ENCODE measurements at places on chromosomes 13 and 19. TPM values are rescaled to one million over a fixed set of nuclear protein-coding genes. Genes with fewer than 3 reads are reported as not detected.

The CEACAM16 gene
- 1.0 TPM for polyA plus RNA-seq

The ALG11 gene
- polyA plus RNA-seq: 17.5 TPM

- peak; percentile 69 for DNase-seq
Measured at GRCh38 chr13:50222569-50223332, 207.5 kb downstream of the KCNRG start.

DNA sequence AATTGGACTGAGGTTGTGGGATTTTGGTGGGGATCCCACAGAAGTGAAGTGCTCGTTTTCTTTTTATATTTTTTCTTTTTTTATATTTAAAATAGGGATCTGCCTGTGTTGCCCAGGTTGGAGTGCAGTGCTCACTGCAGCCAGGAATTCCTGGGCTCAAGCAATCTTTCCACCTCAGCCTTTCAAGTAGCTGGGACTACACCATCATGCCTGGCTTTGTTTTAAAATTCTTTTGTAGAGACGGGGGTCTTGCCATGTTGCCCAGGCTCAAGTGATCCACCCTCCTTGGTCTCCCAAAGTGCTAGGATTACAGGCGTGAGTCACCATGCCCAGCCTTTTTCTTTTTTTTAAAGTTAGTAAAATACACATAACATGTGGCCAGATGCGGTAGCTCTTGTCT is 20.6 kb downstream of the CRTC1 start:
- DNase-seq: no peak

The GRK1 gene
- 0.34 TPM for polyA plus RNA-seq

The PSG1 gene
- polyA plus RNA-seq: not detected

DNA sequence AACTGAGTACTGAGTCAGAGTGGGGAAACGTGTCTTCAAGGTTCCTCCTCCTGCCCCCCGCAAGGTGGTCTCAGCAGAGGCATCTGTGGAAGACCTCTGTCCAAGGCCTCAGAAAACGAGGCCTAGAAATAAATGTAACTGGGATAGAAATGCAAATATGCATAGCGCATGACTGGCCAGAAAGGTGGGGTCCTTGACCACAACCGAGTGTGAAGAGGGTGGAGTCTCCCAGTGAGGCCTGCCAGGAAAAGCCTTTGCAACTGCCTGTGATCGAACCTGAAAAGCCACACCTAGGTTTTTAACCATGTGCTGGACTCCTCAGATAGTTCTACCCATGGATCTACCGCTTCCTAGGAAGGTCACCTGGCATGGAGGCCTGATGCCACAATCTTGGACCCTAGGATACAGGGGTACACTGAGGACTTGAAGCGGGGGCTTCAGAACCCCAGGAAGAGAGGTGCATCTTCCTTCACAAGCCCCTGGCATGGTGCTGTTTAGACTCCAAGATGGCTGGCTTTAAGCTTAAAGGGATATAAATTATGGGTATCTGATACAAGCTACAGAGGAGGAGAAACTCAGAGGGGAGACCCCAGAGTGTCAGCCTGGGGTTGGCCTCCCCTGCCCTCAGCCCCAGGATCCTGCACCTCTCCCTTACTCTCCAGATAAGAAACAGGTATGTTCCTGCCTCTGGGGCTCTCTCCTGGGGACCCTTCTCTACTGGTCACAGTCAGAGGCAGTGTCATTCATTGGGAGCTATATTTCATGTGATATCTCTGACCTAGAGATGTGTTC is 18.3 kb upstream of the SIGLEC6 start:
- DNase-seq: no peak

GRCh38 chr19:57746580-57747471 is at the start of gene ZNF776:
ZNF776 (plus strand) TSS chr19:57746815; CDS start chr19:57747059, 244 bp downstream.
- DNase-seq: peak; percentile 91

- no peak for DNase-seq
Measured at GRCh38 chr19:28184997-28185396, 1028.0 kb downstream of the UQCRFS1 start.

DNA sequence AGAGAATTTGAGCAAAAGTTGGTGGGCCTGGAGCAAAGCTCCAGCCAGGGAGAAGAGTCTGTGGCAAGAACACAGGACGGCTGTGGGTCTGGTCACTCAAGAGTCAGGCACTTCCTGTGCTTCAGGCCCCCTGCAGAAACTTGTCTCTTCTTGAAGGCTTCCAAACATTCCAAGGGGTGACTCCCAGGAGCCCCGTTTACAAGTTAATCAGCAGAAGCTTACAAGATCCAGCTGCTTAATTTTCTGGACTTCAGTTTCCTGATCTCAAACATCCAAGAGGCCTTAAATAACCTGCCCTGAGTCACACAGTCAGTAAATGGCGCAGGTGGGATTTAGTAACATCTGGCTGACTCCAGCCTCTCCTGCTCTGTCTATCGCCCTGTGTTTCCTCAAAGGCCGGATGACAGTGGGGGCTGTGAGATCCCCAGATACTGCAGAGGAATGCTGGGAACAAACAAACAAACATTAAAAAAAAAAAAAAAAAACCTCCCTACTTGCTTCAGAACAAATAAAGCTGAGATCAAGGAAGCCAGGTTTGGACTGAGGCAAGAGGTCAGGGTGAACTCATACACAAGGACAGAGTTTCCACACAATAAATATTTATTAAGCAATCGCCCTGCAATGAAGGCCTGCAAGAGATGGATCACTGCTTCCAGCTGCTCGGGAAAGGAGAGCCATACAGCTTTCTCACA is 175.4 kb upstream of the RFC3 start:
- peak; percentile 68 for DNase-seq

- no peak for DNase-seq
Measured at GRCh38 chr19:47896019-47896418, 9.9 kb upstream of the SULT2A1 start.

GRCh38 chr19:18788529-18789421 is 2.3 kb downstream of the COMP start:
- DNase-seq: no peak

The SCEL gene
- polyA plus RNA-seq: 0.32 TPM

DNA sequence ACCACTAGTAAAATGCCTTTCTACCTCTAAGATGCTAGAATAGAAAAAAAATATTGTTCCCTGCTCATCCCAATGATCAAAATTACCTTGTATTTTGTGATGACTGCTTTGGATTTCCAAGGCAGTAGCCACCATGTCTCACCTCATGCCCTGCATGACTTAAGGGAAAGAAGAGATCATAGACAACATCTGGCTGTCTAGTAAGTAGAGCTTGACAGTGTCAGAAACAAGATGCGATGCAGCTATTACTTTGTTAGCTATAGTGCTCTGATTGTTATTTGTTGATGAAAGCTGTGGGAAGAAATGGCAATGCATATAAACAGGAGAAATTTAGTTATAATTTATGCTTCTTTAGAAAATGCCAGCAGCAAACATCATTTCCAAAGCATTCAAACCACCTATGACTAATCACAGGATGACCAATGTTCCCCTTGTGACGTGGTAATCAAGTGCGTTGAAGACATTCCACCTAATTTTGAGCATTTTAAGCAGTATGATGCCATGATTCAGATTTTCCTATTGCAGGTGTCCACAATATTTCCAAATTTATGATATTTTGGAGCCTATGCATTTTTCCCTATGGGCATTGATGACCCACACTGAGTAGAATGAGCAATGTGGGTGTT is 308.3 kb downstream of the KCNRG start:
- no peak for DNase-seq

GRCh38 chr19:45446944-45447343 is 20.9 kb upstream of the FOSB start:
- DNase-seq: no peak

The BCAM gene
- polyA plus RNA-seq: 262 TPM

The ZBTB7A gene
- 10.7 TPM for polyA plus RNA-seq

DNA sequence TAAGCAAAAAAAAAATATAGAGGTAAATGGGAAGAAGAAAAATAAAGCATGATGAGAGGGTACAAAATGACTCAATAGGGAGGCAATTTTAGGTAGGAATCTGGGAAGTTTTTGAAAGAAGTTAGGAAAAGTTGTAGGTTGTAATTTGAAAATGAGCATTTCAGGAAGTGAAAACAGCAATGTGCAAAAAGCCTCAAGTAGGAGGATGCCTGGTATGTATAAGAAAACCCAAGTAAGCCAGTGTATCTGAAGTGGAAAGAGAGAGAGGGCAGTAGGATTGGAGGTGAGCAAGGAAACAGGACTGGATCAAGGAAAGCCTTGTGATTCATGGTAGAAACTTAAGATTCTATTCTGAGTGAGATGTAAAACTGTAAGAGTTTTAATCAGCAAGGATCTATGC is 121.6 kb upstream of the SPRY2 start:
- no peak for DNase-seq

GRCh38 chr13:48410199-48410598 is 2.7 kb downstream of the LPAR6 start:
- no peak for DNase-seq

DNA sequence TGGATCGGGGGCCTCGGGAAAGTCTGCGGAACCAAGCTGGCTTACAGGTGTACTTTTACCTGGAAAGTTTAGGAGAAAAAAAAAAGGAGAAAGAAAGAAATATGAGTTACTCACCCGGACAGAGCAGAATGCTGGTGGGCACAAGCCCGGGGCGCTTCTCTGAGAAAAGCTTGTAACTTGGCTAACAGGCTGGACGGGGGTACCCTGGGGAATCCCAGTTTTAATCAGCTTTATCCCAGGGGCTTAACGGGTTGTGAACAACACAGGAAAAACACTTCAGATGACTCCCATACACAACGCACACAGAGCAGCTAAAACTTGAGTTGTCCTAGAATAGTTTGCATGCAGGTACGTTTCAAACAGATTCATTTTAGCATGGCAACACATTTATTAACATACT is 37.3 kb downstream of the KLF2 start:
- no peak for DNase-seq

DNA sequence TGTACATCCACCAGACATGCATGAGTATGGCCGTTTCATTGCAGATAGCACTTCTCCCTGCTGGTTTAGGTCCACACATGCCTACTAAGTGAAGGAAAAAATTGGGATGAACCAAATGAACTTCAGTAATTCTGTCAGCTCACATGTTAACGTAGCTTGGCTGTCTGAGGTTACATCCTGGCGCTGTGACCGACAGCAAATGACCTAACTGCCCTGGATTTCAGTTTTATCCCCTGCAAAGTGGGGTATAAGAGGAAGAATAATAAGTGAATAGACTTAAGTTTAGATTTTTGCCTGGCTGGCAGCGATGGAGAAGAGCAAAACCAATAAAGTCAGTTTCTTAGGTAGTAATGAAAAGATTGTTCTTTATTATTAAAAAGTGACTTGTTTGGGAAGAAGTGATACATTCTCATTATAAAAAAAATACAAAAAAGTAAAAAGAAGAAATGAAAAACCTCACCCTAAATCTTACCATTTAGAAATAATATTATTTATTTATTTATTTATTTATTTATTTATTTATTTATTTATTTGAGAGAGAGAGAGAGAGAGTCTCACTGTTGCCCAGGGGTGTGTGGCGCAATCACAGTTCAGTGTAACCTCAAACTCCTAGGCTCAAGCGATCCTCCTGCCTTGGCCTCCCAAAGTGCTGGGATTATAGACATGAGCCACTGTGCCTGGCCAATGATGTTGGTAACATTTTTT is 4.2 kb upstream of the RNF113B start:
- DNase-seq: no peak

- no peak for DNase-seq
Measured at GRCh38 chr19:482186-483041, 13.9 kb upstream of the MADCAM1 start.

Measured in hindlimb muscle (tissue), 1 donor.